Right renal pelvis (tissue), 4 donors: ENCODE measurements at places on chromosomes 6 and 20. TPM values are rescaled to one million over a fixed set of nuclear protein-coding genes. Genes with fewer than 3 reads are reported as not detected.

KHDC1L gene
- 0.34 TPM for polyA plus RNA-seq

FAM210B gene
- 43.7 TPM for polyA plus RNA-seq

SIRPB1 gene
- polyA plus RNA-seq = 0.30 TPM

DACT2 gene
- polyA plus RNA-seq = 19.9 TPM

LRRC1 gene
- 28.7 TPM for polyA plus RNA-seq

EFCAB8 gene
- not detected for polyA plus RNA-seq

IMPG1 gene
- polyA plus RNA-seq = 1.8 TPM

RBBP8NL gene
- polyA plus RNA-seq = 2.3 TPM

STMND1 gene
- 0.38 TPM for polyA plus RNA-seq

EDN1 gene
- 6.8 TPM for polyA plus RNA-seq

TUBB2A gene
- 57.8 TPM for polyA plus RNA-seq

CD93 gene
- 50.1 TPM for polyA plus RNA-seq

PLCB4 gene
- polyA plus RNA-seq = 15.1 TPM

PDE7B gene
- 9.3 TPM for polyA plus RNA-seq

PRR18 gene
- polyA plus RNA-seq = 0.33 TPM

LY86 gene
- polyA plus RNA-seq = 1.2 TPM

ERVFRD-1 gene
- 0.25 TPM for polyA plus RNA-seq
